ENCODE measurements at places on chromosomes 5 and 9.
A peak's percentile ranks its signal among the peaks of the same experiment; 100 is the strongest.

DNA sequence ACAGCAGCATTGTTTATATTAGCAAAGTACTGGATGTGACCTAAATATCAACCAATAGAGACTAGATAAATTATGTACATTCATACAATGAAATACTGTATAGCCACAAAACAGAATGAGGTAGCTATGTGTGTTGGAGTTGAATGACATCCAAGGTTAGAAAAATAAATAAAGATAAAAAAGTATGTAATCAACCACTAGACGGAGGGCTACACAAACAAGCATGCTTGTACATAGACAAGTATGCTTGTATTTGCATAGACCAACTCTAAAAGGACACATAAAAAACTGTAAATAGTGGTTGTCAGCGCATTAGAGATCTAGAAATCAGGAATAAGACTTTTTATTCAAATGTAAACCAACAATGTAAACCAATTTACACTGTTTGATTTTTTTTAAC lies 3.0 kb downstream of the FEM1C start:
- H3K4me3 ChIP-seq = peak overlapping the region; percentile 93
- DNase-seq = no peak
- H3K27me3 ChIP-seq = no peaks in the 10 kb centered on the region
- H3K4me1 ChIP-seq = peaks cover 73% of the 10 kb centered on the region
- peak overlapping the region; percentile 99 for H3K27ac ChIP-seq
- no peaks in the 10 kb centered on the region for H3K36me3 ChIP-seq

GRCh38 chr5:144036476-144036875 lies 134.0 kb downstream of the YIPF5 start:
- no peak for DNase-seq
- no peaks in the 10 kb centered on the region for H3K36me3 ChIP-seq
- no peak overlapping the region for H3K4me3 ChIP-seq
- H3K27me3 ChIP-seq = no peaks in the 10 kb centered on the region
- H3K4me1 ChIP-seq = no peaks in the 10 kb centered on the region

GRCh38 chr5:54721116-54721515 lies 203.6 kb downstream of the SNX18 start:
- no peaks in the 10 kb centered on the region for H3K4me1 ChIP-seq
- no peak overlapping the region for H3K4me3 ChIP-seq
- DNase-seq = no peak

GRCh38 chr9:18299449-18299848 lies 174.5 kb upstream of the ADAMTSL1 start:
- no peak for DNase-seq
- H3K4me3 ChIP-seq = no peak overlapping the region
- H3K36me3 ChIP-seq = no peaks in the 10 kb centered on the region
- no peak overlapping the region for H3K27ac ChIP-seq
- H3K4me1 ChIP-seq = peaks cover 4% of the 10 kb centered on the region

DNA sequence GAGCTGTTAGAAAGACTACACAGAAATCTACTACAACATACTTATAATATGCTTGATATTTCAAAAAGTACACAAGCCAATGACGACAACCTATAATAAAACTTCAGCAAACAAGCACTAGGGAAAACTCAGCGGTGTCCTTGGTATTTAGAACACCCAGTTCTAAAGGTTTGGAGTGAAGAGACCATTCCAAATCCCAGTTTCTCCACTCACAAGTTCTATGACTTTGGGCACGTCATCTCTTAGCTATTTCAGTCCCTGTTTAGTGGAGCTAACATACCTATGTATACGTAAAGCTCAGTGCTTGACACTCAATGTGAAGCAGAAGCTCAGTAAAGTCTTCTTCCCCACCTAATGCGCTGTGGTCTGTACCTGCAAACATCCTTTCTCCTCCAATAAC lies 52.8 kb downstream of the MLLT3 start:
- DNase-seq = no peak
- H3K4me1 ChIP-seq = peaks cover 2% of the 10 kb centered on the region
- no peak overlapping the region for H3K4me3 ChIP-seq
- no peaks in the 10 kb centered on the region for H3K36me3 ChIP-seq
- no peak overlapping the region for H3K27ac ChIP-seq

GRCh38 chr5:112614986-112615385 lies 122.7 kb upstream of the APC start:
- no peaks in the 10 kb centered on the region for H3K4me1 ChIP-seq
- H3K27ac ChIP-seq = no peak overlapping the region
- H3K4me3 ChIP-seq = no peak overlapping the region
- DNase-seq = no peak
- H3K27me3 ChIP-seq = no peaks in the 10 kb centered on the region

DNA sequence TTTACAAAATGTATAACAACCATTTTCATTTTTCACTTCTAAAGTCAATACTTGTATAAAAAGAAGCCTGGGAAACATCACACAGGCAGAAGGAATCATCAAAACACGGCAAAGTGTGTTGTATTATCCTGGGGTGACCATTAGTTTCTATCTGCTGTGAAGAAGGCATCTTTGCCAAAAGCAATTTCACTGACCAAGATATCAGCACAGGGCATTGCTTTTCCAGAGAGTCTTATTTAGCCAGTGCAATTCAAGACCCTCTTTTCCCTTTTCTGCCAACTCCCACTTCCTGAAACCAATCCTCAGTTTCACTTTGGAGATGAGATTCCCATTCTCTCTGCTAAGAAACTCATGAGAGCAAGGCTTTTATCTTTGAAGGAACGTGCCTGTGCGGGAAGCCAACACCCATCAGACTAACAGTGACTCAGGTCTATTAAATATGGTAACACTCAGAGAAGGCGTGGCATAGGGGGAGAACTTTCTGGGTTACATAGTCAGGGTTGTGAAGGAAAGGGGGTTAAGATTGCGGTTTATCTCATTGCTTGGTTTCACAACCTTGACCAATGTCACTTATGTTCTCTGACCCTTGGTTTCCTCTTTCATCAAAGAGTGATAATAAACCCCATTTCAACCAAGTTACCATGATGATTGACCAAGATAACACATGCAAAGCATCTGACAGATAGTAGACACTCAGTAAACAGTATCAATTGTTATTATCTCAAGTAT lies 666.9 kb upstream of the KLF4 start:
- peaks cover 12% of the 10 kb centered on the region for H3K4me1 ChIP-seq
- no peak overlapping the region for H3K4me3 ChIP-seq
- H3K27ac ChIP-seq = no peak overlapping the region
- H3K27me3 ChIP-seq = no peaks in the 10 kb centered on the region

DNA sequence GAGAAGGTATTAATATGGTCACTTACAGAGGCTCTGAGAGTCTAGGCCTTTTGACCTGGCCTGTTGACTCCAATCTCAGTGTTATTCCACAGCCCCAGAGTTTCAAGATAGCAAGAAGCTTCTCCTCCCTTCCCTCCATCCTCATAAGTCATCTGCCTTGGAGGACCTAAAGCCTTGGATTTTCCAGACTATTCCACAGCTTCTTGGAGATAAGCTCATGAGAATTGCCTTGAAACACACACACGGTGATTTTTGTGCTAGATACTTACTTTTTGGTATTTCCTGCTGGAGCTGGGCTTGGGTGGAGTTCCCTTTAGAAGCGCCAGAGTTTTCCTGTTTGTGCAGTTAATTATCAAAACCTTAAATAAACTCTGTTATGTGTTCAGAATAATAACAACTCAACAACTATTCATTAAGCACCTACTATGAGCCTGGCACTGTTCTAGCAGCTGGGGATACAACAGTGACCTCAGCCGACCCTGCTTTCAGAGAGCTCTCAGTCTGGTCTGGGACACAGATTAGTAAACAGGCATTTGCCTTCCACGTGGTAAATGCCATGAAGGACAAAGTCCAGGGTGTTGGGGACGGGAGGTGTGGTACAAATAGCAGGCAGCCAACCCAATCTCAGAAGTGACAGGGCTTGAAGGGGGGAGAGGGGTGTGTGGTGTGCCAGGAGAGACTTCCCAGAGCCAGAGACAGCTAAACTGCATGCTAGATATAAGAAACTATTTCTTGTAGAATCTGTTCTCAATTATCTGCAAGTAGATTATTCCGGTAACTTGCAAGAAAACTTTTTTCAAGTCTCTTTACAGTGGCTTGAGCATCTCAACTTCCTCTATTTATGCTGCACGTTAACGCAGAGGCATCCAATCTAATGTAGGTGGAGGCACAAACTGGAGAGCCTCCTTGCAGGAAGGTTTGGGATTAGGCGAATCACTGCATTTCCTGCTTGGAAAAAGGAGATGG lies 55.9 kb upstream of the KLF9 start:
- no peak for DNase-seq
- no peak overlapping the region for H3K4me3 ChIP-seq
- peaks cover 12% of the 10 kb centered on the region for H3K4me1 ChIP-seq

DNA sequence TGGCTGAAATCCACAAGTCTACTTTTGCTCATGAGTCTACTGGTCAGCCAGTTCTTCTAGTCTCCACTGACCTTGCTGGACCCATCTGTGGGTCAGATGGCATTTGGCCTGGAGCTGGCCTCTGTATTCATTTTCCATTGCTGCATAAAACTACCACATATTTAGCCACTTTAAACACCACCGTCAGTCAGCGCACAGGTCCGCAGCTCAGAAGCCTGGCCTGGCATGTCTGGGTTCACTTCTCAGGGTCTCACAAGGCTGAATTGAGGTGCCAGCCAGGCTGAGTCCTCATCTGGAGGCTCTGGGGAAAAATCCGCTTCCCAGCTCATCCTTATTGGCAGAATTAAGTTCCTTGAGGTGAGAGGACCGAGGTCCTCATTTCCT lies 54.7 kb downstream of the BARX1 start:
- no peaks in the 10 kb centered on the region for H3K36me3 ChIP-seq
- H3K27me3 ChIP-seq = no peaks in the 10 kb centered on the region
- H3K4me3 ChIP-seq = no peak overlapping the region
- no peak for DNase-seq
- H3K4me1 ChIP-seq = no peaks in the 10 kb centered on the region

DNA sequence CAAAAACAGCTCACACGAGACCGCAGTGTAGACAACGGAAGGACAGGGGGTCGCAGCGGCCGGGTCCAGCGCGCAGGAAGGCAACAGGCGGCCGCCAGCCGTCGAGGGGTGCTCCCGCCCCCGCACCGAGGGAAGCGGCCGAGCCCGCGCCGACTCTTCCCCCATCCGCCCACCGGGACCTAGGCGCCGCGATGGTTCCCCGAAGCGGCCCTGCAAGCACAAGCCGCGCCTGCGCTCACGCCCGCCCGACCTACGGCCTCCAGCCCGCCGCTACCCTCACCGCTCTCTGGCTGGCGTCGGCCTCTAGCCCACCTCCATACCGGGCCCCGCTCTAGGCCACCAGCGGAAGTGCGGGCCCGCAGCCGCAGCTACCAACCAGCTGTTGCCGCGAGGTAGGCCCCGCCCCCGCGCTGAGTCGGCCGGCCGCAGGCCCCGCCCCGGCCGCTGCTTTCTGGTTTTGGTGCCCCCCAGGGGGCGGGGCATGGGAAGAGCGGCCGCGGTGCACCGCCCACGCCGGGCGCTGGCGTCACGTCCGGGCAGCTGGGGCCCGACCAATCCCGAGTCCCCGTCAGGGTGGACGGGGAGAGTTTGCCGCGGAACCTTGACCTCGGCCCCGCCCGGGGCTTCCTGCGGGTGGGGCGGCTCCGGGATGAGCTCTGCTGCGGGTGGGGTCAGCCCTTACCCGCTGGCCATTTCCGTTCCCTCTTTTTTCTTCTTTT lies at the start of gene SETX:
TSS of gene SETX (minus strand) at position 350 of the 719 bp plus-strand sequence. CDS start 5,558 bp downstream, outside the sequence.
- no peaks in the 10 kb centered on the region for H3K27me3 ChIP-seq
- peak; percentile 82 for DNase-seq
- peaks cover 30% of the 10 kb centered on the region for H3K4me1 ChIP-seq
- H3K27ac ChIP-seq = peak within 1 kb of the TSS; percentile 97

DNA sequence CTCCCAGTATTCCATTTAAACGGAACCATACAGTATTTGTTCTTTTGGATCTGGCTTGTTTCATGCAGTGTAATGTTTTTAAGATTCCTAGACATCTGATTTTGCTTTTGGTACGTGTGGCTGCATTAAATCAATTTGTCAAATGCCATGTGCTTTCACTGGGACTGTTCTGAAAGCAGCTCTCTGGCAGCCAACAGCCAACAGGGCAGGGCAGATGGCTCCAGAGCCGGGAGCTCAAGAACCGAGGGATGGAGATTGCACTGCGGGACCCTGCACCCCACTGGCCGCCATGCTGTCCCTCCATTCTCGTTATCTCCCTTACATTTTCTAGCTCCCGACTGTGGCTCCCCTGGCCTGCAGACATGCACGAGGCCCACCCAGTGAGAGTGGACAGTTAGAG lies 33.4 kb upstream of the AIF1L start:
- H3K4me1 ChIP-seq = no peaks in the 10 kb centered on the region
- H3K36me3 ChIP-seq = no peaks in the 10 kb centered on the region
- DNase-seq = no peak
- no peak overlapping the region for H3K4me3 ChIP-seq
- no peak overlapping the region for H3K27ac ChIP-seq
- H3K27me3 ChIP-seq = no peaks in the 10 kb centered on the region

- no peak overlapping the region for H3K4me3 ChIP-seq
- H3K27me3 ChIP-seq = no peaks in the 10 kb centered on the region
- H3K27ac ChIP-seq = peak overlapping the region; percentile 80
- peaks cover 72% of the 10 kb centered on the region for H3K4me1 ChIP-seq
- peak; percentile 24 for DNase-seq
Observed at GRCh38 chr5:172412724-172413286, 41.5 kb downstream of the SH3PXD2B start.

DNA sequence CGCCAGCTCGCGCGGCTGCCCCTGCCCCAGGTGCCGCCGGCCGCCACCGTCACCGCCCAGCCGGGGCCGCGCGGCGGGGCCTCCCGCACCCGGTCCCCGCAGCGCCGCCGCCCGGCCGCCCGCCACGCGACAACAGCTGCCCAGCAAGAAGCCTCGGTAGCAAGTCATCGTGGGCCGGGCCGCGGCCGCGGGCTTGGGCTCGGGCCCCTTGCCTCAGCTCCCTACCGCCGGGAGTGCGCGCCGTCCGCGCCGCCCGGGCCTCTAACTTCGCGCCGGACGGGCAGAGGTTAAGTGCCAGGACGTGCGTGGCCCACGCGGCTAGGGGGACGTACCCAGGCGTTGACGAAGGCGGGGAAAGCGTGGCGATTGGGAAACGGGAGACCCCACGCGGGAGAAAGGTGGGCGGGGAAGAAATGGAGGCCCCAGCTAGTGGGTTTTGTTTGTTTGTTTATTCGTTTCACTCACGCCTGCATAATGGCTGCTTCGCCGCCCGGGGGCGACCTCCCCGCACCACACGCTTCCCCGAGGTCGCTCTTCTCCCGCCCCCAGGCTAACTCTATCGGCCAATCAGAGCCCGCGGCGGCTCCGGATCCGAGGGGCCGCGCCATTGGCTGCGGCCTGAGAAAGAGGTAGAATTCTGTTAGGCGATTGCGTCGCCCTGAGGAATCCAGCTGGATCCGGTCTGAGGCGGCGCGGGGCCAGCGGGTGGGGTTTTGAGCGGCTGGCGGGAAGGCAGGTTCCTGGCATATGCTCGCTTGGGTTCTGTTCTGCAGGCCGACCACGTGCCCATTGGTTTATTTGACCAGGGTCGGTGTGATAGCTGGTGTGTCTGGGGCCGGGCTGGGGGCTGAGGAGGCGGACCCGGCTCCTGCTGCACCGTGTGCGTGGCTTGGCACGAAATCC lies at the start of gene NADK2:
TSS of gene NADK2 (minus strand) at position 295 of the 903 bp plus-strand sequence. CDS start at position 168, 127 bp downstream.
- H3K36me3 ChIP-seq = no peaks in the 10 kb centered on the region
- H3K27me3 ChIP-seq = no peaks in the 10 kb centered on the region
- peak within 1 kb of the TSS; percentile 97 for H3K4me3 ChIP-seq
